H7 (cell line): ENCODE measurements at places on chromosomes 4 and X.

- no peak for DNase-seq
These were observed 595.8 kb downstream of the TRIML1 start for GRCh38 chr4:188735082-188735481.

DNA sequence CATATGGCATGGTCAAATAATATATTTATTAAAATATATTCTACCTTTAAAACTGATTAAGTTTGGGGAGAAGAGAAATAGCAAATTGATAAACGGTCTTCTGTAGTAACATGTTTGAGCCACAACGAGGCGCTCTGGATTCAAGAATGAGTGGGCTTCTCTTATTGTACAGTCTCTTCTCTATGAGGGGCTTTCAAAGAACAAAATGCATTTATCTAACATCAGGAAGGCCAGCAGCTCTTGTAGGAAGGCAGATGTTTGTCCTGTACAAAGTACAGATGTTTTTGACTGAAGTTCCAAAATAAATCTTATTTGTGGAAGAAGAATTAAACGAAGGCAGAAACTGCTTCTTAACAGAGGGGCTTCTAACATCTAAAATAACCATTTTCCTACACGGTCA lies 153.6 kb downstream of the RASL11B start:
- DNase-seq, result no peak

DNA sequence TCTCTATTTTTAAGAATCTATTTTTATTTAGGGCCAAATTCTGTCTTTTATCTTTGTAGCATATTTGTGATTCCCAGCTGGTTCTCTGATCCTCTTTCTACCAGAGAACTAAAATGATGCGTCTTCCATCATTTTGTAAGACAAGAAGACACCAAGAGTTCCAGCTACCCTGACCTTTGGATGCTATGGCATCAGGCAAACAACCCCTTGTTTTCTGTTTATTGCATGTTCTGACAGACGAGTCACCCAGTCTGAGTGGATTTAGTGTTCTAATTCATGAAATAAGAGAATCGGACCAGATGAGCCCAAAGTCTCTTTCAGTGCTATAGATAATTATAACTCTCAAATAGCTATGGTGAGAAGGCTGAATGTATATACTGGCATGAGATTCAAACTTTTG lies 69.7 kb downstream of the ZFYVE28 start:
- peak; percentile 7 for DNase-seq

GRCh38 chrX:150942942-150943594 lies 40.1 kb upstream of the HMGB3 start:
- DNase-seq, result no peak

GRCh38 chr4:91035276-91035675 lies 908.1 kb downstream of the CCSER1 start:
- DNase-seq, result no peak
